ENCODE measurements at places on chromosomes 2 and 18.

DNA sequence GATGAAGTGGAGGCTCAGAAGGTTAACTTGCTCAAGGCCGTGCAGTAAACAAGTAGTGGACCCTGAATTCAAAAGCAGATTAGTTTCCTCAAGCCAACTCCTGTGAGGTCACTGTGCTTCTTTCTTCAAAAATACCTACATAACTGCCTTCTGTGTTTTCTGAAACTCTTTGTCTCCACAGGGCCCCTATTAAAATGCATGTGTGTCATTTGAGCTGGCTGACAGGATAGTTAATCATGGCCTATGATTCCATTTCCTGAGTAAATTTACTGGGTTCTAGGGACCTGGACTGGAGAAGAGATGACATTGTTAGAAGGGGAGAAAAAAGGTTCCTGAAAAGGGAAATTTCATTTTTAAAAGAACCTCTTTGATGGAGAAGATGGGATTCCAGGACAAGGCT is 12.9 kb upstream of the DTNA start:
- DNase-seq = no peak

GRCh38 chr2:221958224-221958623 is 340.6 kb downstream of the PAX3 start:
- peak; percentile 90 for DNase-seq

GRCh38 chr2:100394111-100394641 is 23.3 kb downstream of the CHST10 start:
- DNase-seq = no peak

DNA sequence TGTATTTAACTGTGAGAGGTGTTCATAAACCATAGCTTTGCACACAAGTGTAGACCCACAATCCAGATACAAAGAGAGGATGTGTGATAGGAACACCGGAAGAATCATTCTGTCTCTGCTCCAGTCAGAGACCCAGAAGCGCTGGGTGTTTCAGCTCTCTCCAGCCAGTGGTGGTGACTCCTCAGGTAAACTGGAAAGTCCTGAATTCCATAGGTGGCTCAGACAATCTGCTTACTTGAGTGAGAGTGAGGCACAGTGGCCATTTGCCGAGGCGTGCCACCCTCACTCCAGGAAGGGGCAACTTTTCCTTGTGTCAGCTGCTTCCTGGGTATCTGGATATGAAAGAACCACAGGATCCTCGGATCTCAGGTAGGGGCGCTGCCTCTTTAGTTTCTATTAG is 171.5 kb downstream of the KCNS3 start:
- DNase-seq = no peak

- DNase-seq = no peak
These were observed 8.4 kb downstream of the TMEM247 start for GRCh38 chr2:46487667-46488335.

DNA sequence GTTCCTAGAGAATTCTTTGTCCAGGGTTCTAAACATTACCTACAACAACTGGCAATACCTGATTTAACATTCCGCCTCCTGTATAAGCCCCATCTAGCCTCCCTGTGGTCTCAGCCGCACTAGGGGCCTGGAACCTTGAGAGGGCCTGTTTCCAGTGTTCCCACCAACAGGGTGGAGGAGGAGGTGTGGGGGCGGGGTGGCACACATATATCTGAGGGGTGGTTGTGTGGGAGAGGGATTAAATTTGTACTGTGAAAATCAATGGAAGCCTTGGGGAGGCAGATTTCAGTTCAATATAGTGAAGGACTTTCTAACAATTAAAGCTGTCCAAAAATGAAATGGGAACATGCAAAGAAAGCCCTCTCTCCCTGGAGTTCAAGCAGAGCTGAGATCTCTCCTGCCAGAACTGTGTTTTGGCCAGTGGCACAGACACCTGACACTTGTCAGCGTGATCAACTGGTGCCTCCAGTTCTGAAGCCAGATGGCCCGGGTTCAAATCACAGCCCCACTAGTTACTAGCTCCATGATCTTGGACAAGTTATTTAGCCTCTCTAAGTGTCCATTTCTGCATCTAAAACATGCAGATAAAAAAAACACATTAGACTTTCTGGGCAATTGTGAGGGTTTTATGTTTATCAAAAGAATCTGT is 17.0 kb upstream of the FZD7 start:
- DNase-seq = no peak

GRCh38 chr2:52456561-52457377 is 1310.8 kb upstream of the CHAC2 start:
- DNase-seq = no peak

DNA sequence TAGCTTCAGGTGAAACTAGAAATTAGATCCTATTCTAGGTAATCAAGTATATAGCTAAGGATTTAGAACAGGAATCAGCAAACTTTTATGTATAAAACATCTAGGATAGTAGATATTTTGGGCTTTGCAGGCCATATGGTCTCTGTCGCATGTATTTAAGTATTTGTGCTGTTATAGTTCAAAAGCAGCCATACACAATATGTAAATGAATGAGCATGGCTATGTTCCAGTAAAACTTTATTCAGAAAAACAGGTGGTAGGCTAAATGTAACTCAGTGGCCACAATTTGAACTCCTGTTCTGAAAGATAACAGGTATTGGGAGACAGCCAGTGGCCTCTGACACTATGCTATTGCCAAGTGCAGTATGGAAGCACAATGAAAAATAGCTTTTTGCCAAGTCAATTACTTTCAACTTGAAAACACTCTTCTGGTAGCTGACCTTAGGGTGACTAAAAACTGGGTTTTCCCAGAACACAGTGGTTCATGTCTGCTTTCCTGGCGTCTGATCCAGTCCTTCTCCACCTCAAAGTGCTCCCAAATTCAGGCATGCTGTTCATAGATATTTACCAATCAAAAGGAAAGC is 304.7 kb upstream of the SYT4 start:
- DNase-seq = no peak

DNA sequence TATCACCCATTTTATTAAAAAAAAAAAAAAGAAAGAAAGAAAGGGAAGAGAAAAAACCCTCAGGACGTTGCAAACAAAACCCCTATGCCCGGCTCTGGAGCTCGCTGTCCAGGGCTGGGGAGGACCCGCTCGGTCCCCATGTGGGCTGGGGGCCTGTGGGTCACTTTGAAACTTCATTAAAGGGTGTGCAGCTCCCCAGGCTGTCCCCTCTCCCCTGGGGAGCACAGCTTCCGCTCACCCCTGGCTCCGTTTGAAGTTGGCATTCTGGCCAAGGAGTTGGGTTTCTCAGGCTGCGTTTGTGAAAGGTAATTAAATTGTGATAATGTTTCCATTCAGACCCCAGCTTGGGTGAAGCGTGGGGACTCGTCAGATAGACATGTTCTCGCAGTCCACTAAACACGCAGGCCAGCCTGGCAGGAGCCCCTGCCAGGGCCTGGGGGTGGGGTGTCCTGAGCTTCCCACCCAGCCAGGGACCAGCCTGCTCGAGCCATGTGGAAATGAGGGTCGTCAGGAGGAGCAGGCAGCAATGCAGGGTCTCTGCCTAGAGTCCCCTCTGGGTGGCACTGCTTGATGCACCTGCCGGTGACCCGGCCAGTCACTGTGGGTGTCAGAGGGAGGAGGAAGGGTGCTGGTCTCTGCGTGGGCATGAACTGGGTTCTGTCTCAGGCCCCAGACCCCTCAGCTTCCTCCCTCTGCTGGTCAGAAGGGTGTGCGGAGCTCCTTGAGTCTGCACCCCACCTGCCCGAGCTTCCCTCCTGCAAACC is 166.2 kb downstream of the INHBB start:
- DNase-seq = no peak

GRCh38 chr18:36529747-36530146 is 232.2 kb downstream of the FHOD3 start:
- no peak for DNase-seq

DNA sequence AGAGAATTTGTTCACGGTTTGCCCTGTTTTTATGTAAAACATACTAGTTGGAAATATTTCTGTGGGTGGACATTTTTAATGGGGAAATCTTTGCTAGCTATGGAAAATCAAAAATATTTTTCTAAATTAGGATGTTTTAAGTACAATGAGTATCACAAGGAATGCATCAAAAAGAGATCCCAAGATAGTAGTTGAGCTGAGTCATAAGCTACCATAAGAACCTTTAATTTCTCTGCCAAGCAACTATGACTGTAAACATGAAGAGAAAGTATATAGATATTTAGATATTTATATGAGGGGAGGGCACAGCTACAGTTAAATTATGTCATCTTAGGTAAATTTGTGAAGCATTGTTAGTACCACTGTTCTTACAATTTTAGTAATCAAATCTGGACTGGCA is 646.2 kb downstream of the XIRP2 start:
- DNase-seq = no peak

DNA sequence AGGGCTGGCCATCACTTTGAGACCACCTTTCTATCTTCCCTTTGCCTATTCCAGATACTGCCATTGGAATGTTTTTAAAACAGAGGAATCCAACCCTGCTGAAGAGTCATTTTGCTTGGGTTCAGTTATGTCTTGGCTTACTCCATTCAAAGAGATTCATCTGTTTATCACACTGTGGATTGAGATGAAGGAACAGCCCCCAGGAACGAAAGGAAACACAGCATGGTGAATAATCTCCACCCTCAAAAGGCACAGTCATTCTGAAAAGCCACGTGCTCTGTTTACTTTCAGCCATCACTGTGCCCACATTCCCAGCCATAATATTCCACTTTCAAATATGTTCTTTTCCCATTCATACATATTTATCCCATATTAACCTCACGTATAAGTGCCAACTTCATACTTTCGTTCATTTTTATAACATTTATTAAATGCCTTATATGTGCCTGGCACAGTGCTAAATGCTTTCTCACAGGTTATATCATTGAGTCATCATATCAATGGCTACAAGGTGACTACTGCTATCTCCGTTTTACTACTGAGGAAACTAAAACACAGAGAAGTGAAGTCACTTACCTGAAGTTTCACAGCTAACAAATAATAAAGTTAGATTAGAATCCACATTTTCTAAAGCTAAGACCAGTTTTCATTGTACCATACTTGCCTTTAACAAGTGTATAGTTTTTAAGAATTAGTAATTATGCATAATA is 143.6 kb downstream of the OSR1 start:
- no peak for DNase-seq

DNA sequence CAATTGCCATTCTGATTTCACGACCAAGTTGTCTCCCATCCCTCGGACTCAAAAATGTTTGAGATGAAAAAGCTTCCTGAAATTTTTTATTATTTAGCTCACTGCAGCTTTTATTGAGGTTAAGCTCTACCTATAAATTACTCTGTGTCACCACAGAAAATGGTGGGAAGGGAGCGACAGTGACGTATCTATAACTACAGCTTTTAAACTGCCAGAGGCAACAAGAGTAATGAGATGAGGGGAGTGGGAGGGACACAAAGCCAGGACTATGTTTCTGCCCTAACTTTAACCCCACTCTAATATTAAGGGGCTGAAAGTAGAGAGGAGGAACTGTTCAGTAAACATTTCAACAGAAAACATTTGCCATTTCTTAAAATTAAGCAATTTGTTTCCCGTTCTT is 37.4 kb downstream of the SMAD2 start:
- DNase-seq = no peak

DNA sequence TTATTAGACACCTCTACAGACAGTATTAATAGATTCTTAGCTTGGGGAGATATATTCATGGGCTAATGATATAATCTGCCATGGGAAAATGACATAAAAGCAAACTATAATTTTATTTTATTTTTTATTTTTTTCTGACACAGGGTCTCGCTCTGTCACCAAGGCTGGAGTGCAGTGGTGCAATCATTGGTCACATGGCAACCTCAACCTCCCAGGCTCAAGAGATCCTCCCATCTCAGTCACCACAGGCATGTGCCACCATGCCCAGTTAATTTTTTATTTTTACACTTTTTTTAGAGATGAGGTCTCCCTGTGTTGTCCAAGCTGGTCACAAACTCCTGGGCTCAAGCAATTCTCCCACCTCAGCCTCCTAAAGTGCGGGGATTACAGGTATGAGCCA is 39.3 kb downstream of the RTN4 start:
- DNase-seq = no peak

DNA sequence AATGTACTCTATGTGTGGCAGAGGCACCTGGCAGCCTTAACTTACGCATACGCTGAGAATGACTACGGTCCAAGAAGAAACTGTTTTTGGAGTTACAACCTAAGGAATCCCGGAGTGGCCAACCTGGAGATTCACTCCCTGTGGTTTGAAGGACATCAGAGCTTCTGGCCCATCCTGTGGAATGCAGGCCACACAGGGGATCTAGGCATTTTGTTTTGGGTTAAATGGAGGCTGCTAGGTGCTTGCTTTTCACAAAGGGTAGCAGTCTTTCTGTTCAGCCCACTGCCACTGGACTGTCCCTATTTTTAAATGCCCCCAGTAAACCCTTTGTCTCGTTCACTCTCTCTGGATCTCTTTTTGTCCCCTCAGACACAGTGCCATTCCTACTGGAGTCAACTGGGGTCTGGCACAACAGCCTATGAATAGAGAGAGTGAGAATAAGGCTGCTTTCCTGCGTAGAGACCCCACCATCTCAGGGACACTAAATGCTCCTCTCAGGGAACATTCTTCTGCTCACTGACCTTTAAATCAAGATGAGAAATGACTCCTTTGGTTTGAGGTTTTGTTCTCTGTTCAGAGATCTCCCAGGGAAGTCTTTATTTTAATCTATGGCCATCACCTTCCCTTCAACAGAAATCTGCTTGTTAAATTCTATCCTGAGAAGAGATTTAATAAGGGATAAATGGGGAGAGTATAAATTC is 124.9 kb downstream of the B3GNT2 start:
- no peak for DNase-seq

DNA sequence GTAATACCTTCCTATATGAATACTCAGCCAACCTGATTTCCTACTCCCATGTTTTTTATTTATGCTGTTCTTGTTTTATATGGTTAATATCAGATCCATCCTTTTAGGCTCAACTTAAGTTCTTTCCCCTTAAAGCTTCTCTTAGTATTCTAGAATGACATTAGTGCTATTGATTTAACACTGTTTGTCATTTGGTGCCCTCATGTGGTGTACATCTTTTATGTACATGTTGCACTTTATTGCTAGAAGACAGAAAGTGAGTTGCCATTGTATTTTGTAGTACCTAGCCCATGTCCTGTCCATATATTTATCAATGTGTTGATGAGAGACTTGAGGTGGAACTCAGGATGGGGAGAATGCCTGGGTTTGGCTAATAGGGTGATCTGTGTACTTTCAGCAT is 2.5 kb downstream of the HTRA2 start:
- no peak for DNase-seq

DNA sequence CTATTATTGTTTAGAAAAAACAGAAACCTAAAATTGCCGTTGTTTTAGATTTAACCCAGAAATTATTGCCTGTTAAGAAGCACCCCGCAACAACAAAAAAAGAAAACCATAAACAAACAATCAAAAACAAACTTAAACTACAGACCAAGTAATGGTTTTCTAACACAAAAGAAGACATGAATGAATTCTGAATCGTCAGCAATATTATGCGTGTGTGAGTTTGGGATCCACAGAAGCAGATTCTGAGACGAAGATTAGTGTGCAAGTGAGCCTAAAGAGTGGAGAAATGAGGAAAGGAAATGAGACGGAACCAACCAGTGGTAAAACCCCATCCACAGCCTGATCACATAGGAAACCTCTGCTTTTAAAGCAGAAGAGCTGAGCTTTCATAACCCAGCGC is 1514.9 kb upstream of the PIK3C3 start:
- no peak for DNase-seq
